ENCODE measurements at places on chromosomes 12 and 14.

GRCh38 chr14:67512463-67513310 is 20.4 kb upstream of the PLEKHH1 start:
- DNase-seq: no peak

GRCh38 chr14:34971381-34971780 is 11.4 kb upstream of the SRP54 start:
- DNase-seq: no peak

DNA sequence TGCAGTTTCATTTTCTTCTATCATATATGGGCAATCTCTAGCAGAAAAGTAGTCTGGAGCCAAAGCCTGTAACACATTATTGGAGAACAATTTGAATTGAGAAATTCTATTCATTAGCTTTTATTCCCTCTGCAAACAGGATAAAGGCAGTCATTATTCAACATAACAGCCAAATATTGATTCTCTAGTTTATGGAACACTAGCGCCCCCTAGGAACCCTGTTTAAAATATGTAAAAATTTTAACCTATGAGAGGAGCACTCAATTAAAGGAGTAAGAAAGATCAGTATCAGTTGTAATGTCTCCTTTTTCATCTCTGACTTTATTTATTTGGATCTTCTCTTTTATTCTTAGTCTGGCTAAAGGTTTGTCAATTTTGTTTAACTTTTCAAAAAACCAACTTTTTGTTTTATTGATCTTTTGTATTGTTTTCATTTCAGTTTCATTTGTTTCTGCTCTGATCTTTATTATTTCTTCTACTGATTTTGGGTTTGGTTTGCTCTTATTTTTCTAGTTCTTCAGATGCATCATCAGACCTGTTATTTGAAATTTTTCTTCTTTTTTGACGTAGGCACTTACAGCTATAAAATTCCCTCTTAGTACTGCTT is 4.8 kb upstream of the LMNTD1 start:
- peak; percentile 56 for DNase-seq

- no peak for DNase-seq
Measured at GRCh38 chr14:22334627-22335026, 254.4 kb downstream of the DAD1 start.

DNA sequence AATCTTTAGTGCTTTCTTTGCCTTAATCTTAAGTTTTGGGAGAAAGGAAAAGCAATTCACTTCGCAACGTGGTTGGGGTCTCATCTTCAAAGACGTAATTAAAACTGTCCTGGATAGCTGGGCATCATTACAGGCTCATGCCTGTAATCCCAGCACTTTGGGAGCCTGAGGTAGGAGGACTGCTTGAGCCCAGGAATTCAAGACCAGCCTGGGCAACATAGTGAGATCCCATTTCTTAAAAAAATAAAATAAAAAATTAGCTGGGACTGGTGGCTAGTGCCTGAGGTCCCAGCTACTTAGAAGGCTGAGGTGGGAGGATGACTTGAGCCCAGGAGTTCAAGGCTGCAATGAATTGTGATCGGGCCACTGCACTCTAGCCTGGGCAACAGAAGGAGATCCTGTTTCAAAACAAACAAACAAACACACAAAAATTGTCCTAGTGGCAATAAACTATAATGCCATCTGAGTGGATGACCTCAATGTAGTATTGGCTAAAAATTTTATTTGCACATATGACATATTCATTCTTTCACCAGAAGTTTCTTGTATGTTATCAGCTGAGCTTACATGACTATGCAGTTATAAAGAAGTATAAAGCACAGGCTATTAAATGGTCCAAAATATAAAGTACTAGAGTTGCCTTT is 1.6 kb upstream of the MNAT1 start:
- DNase-seq: no peak

DNA sequence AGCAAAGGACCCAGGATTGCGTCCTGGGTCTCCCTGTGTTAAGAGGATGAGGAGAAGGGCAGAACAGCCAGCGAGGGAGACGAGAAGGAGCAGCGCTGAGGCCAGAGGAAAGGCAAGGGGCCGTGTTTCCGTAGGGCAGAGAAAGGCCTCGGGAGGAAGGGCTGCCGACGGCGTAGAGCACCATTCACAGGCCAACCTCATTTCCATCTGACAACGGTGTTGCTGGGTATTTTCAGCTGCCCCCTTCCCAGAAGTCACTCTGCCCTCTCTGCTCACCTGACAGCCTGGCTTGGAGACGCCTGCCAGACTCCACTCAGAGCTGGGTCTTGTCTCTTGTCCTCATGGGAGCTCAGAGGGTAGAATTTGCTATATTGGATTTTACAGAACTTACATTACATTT is 51.4 kb downstream of the GPR68 start:
- no peak for DNase-seq

GRCh38 chr12:57029457-57029856 is 13.1 kb upstream of the TAC3 start:
- DNase-seq: no peak

GRCh38 chr12:120642121-120642520 is 1.7 kb downstream of the CABP1 start:
- no peak for DNase-seq

GRCh38 chr12:23950775-23951451 is 1.4 kb upstream of the SOX5 start:
- no peak for DNase-seq

DNA sequence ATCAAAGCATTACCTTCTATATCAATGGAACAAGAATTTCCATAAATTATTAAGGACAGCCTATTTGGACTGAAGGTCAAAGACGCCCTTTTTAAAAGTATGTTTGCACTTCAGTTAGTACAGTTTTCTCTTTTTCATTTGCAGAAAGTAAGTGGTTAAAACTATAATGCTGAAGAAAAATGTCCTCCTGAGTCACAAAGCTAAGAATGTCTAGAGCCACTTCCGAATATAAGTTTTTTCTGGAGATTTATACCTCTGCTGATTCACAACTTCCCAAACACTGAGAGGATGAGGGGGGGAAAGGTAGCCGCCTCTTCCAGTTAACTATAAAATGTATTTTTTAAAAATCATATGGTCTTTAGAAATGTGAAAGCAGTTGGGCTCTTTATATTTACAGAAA is 84.9 kb downstream of the DUSP6 start:
- DNase-seq: no peak

- DNase-seq: no peak
Measured at GRCh38 chr12:2578211-2578610, 216.6 kb upstream of the FKBP4 start.

DNA sequence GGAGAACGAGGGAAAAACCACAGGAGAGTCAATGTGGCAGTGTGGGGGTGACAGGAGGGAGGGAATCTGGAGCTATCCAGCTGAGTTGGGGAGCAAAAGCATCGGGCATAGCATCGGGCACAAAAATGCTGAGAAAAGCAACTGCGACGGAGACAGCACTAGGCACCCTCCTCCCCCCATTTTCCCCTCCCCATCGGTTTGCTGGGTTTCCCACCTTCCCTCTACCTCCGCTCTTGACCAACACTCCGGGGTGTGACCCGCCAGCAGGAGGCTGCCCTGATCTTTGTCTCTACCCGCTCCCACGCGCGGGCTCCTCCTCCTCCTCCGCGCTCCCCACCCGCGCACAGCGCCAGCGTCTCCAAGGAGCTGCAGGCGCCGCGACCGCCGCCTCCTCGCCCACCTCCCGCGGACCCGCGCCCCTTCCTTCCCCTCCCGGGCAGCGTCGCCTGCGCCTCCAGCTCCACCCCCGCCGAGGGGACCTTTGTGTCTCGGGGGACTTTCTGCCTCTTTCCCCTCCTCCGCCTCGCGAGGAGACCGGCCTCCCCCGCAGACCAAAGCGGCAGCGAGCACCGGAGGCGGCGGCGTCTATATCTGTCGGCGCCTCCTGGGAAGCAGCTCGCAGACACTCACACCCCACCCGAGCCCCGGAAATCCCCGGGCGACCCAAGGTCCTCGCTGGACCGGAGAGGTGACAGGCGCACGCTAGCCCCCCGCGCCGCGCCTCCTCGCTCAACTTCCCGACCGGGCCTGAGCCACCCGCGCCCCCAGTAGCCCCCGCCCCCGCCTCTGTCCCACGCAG is 920 bp downstream of the CDK17 start:
- peak; percentile 88 for DNase-seq

DNA sequence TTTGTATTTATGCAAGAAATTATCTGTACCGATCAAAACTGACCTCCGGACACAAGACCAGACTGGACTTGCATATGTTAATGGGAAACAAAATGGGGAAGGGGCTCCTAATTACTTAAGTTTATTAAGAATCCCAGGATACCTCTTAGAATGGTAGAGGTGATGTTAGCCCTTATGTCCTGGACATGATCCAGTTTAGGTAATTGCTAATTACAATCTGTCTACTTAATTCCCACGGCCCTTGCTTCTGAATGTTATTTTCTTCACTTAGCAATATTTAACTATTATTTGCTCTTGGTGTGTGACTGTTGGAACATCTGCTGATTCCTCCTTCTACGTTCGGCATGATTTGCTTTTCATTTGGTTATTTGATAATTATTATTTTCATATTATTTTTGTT is 644.0 kb downstream of the DIO2 start:
- no peak for DNase-seq

DNA sequence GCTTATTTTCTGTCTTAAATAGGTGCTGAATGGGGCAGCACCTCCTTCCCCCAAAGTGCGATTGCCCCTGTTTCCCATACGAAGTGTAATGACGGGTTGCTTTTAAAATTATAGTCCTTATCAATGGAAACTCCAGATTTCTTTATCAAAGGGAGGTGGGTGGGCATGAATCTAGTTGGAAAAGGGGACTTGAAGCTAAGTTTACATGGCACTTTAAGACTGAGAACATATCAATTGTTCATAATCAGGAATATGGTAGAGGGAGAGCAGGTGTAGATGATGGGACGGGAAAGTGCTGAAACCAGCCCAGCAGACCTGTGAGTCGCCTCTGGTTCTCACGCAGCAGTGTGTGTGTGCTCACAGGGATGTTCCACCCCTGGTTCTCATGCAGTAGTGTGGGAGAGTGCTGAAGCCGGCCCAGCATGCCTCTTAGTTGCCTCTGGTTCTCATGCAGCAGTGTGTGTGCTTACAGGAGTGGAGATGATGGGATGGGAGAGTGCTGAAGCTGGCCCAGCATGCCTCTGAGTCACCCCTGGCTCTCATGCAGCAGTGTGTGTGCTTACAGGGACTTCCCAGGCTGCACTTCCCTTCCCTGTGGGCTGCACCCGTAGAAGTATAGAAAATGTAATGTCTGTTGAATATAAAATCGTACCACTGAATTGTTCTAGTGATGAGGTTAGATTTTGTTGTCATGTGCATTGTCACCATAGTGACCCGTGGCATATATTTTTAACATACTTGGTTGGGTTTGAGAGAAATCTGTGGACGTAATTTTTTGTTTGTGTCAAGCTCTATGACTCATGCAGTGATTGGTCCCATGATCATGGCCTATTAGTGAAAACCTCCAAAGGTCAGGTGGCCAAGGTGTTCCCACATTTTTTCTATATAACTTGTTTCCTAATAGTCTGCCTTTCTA is 51.6 kb downstream of the GPATCH2L start:
- DNase-seq: no peak

- no peak for DNase-seq
Measured at GRCh38 chr12:51049525-51049924, 1.4 kb downstream of the LETMD1 start.

- DNase-seq: no peak
Measured at GRCh38 chr14:52352061-52352491, 38.0 kb downstream of the PTGER2 start.

GRCh38 chr12:108972358-108972757 is 48.5 kb downstream of the SVOP start:
- DNase-seq: no peak

DNA sequence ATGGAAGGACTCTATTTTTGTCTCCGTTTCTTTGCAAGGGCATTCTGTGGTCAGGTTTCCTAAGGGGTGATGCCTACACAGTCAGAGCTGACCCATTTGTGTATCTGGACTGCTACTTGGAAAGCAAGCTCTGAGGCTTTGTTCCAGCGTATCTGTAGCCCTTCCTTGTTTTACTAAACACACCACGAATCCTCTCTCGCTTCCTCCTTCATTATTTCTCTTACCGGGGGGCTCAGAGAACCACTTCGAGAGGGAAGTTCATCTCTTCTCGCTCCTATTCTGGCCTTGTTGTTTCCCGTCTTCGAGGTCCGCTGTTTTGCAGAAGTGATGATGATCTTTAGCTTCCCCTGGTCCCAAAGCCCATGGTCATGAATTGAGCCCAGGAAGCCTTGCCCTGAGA is 164.7 kb downstream of the SSPN start:
- no peak for DNase-seq

DNA sequence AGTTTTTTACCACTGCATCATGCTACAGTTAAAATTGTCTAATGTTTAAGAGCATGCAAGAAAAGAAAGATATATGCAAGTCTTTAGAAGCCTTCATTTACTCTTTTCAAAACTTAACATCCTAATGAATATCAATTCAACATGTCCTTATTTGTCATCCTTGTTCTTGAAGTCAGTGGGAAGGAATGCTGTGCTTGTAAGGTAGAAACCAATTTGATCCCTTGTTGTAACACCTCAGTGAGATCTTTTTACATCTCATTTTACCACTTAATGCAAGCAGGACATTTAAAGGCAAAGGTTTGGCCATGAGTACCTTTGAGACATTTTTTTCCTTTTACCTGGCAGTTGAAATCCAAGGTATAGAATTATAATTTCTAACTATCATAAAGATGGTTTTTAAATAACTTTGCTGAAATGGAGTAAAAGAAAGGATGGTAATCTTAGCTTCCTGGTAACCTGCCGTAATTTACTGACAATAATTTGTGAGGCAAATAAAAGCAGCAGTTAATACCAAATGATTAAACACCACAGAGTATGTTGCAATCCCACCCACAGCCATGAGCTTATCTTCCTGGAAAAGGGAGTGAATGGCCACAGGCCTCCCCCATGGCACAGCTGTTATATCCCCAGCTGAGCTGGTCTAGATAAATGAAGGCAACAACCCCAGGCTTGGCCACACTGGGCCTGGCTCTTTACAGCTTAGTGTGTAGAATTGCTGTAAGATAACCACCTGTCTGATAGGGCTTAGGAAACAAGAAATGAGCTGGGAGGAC is 33.2 kb upstream of the STRN3 start:
- peak; percentile 9 for DNase-seq

DNA sequence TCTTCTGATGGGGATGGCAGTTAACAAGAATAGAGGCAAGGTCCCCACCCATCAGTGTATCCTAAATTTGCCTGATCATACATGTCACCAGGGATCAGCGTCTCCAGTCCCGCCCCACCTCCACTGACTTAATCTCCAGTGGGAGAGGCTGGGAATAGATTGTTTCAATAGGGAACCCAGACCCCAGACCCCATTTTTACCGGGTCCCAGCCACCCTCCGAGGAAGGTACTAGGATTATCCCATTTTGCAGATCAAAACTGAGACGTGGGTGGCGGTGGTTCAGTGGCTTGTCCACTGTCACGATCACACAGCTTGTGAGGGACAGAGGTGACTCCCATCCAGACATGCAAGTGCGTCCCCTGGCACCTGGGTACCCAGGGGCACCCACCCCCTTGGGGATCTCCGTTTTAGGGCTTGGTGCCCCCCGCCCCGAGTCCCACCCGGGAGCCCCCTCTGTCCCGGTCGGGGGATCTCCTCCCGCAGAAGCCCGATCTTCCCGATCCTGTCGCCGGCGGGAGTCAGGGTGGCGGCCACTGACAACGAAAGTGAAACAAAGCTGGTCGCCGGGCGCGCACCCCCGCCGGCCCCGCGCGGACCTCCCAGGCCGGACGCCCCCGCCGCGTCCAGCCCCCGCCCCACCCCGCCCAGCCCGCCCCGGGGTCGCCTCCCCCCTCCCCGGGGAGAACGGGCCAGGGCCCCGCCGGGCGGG is 523 bp downstream of the WSB2 start:
- peak; percentile 66 for DNase-seq

- peak; percentile 91 for DNase-seq
Measured at GRCh38 chr12:14394317-14395073, 29.0 kb downstream of the ATF7IP start.

- no peak for DNase-seq
Measured at GRCh38 chr12:84416626-84417025, 496.0 kb downstream of the SLC6A15 start.

GRCh38 chr14:79229383-79229909 is 981.9 kb downstream of the DIO2 start:
- no peak for DNase-seq

Measured in eye (tissue), 1 donor.